ENCODE measurements at places on chromosomes 6 and 20. TPM values are rescaled to one million over a fixed set of nuclear protein-coding genes. Genes with fewer than 3 reads are reported as not detected.

HLA-DPA1 gene
- polyA plus RNA-seq, result 18.2 TPM

EYA2 gene
- polyA plus RNA-seq, result 0.80 TPM

- H3K27me3 ChIP-seq, result no peaks in the 10 kb centered on the region
- no peak overlapping the region for H3K27ac ChIP-seq
- H3K4me3 ChIP-seq, result no peak overlapping the region
- peak; percentile 1 for DNase-seq
Observed at GRCh38 chr6:170058878-170059485, 231.9 kb downstream of the DLL1 start.

GRCh38 chr6:156599978-156600590 lies 177.1 kb upstream of the ARID1B start:
- peaks cover 3% of the 10 kb centered on the region for H3K4me1 ChIP-seq
- no peak overlapping the region for H3K4me3 ChIP-seq
- DNase-seq, result no peak

- H3K27ac ChIP-seq, result no peak overlapping the region
- no peak overlapping the region for H3K4me3 ChIP-seq
- no peak for DNase-seq
- H3K27me3 ChIP-seq, result no peaks in the 10 kb centered on the region
Observed at GRCh38 chr6:53837865-53838769, 43.3 kb downstream of the LRRC1 start.

DNA sequence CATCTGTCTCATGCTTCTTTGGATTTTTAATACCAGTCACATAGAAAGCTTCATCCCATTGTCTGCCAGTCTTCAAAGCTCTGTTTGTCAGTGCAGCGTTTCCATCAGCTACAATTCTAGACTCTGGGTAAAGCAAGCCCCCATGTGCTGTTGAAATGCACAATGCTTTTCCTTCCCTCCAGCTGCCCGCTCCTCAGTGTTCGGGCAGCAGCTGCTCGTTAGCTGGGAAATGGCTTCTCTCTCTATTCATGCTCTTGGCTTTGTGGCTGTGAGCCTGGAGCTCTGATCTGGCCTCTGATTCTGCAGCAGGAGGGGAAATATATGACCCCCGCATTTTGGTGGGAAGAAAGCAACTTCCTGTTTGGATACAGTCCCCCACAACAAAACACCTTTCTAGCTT lies 213.0 kb upstream of the CDYL start:
- no peak for DNase-seq
- H3K27me3 ChIP-seq, result no peaks in the 10 kb centered on the region
- H3K36me3 ChIP-seq, result no peaks in the 10 kb centered on the region

DNA sequence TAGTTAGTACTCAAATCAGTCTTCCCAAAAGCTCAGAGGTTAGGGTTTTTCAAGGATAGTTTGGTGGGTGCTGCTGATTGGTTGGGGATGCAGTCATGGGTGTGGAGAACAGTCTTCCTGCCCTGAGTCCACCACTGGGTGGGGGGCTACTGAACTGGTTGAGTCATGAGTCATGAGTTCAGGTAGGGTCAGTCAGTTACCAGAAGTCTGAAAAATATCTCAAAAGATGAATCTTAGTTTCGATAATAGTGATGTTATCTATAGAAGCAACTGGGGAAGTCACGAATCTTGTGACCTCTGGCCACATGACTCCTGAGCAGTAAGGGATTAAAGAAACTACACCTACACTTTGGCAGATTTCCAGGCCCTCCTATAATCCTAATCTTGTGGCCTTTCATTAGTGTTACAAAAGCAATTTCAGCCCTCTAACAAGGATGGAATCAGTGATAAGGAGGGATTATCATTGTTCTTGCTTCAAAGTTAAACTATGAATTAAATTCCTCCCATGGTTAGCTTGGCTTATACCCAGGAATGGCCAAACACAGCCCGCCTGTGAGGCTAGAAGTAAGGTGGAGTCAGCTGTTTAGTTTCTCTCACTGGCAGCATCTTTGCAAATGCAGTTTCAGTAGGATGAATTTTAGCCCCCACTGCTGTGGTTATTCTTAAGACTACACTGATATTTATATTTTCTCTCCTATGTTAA lies 33.3 kb upstream of the NKAIN2 start:
- no peaks in the 10 kb centered on the region for H3K27me3 ChIP-seq
- H3K4me3 ChIP-seq, result no peak overlapping the region
- no peaks in the 10 kb centered on the region for H3K4me1 ChIP-seq

GRCh38 chr6:129790785-129791184 lies 70.3 kb downstream of the TMEM244 start:
- no peak overlapping the region for H3K4me3 ChIP-seq
- DNase-seq, result no peak
- no peaks in the 10 kb centered on the region for H3K4me1 ChIP-seq

Measured in heart right ventricle (tissue), 16 donors.